ENCODE measurements at places on chromosomes 16 and 17. TPM values are rescaled to one million over a fixed set of nuclear protein-coding genes. Genes with fewer than 3 reads are reported as not detected.

The SLC52A1 gene
- 0.94 TPM for total RNA-seq

- no peak for DNase-seq
These were observed 5.8 kb downstream of the LGALS3BP start for GRCh38 chr17:78973792-78974520.

DNA sequence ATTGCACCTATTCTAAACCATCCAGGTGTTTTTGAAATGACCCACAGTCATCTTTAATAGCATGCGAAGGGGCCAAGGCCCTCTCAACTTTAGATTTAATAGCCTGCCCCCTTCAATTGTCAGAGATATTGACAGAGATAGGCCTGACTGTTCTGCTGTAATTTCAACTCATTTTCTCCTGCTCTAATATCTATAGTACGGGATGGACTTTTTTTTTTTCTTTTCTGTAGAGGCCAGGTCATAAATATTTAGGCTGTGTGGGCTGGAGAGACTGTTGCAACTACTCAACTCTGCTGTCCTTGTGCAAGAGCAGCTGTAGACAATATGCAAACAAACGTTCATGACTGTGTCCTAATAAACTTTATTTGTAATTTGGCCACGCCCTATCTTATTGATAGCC, 24.7 kb upstream of the KRT20 start:
- DNase-seq: no peak

DNA sequence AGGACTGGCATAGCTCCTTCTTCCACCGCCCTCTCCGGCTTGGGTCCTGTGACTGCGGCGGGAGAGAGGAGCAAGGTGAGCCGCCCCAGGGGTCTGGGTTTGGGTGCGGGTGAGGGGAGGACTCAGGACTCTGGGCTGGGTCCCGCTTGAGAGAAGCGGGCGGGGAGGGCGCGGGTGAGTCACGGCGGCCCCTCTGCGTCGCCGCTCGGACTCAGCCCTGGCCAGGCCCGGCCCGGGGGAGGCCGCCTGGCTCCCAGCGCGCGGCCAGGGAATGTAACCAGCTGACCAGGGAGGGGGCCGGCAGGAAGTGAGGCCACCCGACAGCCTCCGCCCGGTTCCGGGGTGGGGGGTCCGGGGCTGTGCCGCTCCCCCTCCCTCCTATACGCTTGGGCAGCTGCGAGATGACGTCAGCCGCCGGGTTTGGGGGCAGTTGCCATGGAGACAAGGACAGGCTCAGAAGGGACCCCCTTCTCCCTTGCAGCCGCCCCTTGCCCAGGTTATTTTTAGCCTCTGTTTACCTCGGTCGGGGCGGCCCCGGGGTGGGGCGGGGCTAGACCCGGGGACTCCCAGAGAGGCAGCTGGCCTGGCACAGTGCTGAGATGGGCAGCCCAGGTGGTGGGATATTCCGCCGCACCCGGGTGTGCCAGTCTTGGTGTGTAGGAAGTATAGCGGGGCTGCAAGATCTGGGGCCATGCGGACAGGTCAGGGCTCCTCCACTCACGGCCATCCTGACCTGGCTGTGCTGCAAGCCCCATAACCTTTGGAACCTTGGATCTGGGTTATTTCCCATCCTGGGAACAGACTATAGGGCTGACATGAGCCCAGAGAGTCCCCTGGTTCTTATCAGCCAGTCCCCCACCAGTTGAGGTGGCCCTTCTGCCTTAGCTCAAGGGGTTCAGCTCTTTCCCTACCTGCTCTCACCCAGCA, 1.6 kb downstream of the RIPOR1 start:
- no peak for DNase-seq

DNA sequence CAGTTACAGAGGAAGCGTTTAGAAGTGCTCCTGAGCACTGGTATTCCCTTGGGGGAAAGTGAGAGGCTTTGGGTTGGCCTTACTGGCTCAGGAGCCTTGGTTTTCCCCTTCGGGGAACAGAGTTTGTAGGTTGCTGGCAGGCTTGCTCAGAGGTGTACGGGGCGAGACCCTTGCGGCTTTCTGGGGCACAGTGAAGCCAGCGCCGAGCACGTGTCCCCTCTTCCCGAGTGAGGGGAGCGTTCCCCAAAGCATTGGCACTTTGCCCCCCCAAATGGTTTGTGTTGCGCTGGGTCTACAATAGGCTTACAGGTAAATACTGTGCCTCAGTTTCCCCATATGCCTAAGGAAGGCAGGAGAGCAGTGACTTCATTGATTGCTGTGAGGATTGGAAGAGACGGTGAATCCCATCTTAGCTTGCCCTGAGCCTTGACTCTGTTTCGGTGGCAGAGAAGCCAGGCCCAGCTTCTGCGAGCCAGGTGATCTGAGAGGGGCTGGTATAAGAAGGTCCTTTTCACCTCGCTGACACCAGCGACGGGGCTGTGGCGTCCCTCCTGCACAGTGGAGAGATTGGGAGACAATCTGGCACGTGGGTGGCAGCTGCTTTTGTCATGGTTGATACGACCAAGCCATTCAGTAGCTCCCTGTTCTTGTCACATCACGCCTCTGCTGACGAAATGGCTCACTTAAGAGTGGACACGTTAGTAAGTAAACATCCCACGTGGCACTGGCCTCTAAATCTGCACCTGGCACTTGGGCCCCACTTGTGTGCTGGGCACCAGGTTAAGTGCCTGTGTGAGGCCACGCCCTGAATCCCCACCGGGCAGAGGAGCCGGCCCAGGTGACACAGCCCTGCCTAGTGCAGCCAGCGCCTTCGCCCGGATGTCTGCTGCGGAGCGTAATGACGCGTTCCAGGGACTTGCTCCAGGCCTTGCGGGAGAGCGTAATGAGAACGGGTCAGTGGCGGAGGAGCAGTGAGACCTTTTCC, 55.0 kb downstream of the MEAK7 start:
- no peak for DNase-seq
